ENCODE measurements at places on chromosomes 12 and 14.

GRCh38 chr14:65268594-65268993 lies 143.9 kb upstream of the FUT8 start:
- DNase-seq, result no peak

DNA sequence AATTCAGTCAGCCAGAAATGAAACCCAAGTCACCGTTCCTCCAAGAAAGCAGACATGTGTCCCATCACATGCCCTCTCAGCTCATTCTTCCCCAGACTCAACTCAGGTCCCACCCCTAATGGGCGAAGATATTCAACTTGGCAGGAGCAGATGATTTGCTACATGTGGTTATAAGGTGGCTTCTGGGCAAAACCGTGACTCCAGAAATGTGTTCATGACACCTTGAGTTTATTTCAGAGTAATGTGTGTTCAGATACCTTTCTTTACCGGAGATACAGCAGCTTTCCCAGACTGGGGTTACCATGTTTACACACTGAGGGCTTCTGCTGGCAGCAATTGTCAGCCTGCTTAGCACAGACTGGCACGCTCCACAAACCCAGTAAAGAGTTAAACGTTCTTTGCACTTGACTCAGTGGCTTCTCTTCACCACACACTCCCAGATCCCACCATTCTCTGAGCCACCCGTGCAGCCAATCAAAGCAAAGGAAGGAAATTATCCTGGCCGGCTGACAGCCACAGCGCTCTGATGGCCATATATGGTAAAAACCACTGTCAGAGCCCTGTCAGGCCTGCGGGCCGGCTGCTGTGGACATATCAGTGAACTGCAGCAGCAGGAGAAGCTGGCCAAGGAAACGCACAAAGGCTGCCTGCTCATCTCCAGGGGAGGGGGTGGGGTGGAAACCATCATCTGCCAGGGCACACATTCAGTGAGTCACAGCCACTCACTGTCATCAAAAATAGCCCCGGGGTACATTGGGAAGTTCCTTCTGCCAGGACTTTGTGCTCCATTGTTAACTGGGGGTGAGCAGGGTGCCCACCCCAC lies 39.9 kb downstream of the CORO1C start:
- DNase-seq, result peak; percentile 96

- DNase-seq, result no peak
These were observed 94.5 kb upstream of the PELI2 start for GRCh38 chr14:56023661-56024081.

DNA sequence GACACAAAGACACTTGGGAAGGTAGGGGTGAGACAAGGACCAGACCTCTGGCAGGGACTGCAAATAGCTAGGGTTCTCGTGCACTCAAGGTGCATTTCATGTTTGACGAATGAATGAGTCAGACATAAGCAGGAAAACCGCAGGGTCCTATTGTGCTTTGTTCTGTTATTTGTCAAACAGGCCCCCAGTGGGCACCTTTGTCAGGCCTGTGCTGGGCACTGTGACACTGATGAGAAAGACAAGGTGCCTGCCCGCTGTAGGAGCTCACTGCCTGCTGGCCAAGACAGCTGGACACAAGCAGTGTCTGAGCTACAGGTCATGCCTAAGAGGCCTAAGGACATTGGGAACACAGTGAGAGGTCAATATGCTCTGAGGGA lies 2.3 kb downstream of the OTUB2 start:
- DNase-seq, result no peak

DNA sequence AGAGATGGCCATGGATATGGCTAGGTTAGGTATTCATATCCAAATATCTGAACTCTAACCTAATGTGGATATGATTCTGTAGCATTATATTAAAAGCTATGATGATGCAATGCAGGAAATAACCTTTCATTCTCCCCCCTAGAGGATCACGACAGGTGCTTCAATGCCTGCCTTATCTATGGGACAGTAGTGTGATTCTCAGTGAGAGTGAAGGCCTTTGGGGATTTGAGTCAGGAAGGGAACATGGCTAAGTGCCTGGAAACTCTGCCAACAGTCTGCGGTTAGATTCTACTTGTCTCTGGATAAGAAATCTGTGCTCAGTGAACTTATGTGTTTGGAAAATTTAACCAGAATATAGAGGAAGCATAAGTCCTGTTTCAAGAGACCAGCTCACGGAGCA lies 81.8 kb downstream of the SLC38A1 start:
- DNase-seq, result no peak

GRCh38 chr12:124684971-124685688 lies 117.7 kb upstream of the NCOR2 start:
- no peak for DNase-seq

DNA sequence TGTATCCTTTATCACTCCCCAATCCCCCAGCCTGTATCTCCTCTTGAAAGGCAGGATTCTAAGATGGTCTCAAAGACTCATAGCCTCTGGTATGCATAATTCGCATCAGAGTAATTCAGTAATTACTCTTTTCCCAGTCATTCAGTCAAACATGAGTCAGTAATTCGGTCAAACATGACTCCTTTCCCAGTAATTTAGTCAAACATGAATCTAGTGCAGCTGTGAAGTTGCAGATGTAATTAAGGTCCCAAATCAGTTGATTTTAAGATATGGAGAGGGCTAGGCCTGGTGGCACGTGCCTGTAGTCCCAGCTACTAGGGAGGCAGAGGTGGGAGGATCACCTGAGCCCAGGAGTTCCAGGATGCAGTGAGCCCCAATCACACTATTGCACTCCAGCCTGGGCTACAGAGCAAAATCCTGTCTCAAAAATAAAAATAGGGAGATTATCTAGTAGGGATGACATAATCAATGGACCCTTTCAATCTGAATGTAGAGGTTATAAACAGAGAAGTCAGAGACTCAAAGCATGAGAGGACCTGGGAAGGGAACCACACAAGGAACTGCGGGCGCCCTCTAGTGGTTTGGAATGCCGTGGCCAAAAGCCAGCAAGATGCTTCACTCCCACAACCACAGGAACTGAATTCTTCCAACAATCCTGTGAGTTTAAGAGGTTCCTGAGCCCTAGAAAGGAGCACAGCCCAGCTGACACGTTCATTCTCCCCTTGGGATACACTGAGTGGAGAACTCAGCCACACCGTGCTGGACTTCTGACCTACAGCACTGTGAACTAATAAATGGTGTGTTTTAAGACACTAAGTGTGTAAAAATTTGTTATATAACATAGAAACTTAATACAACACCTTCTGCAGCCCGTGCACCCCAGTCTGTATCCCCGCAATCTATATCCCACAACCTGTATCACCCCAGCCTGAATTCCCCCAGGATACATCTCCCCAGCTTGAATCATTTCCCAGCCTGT lies 14.3 kb upstream of the ARMH4 start:
- DNase-seq, result peak; percentile 67

GRCh38 chr12:109310247-109311125 lies 1.4 kb upstream of the FOXN4 start:
- DNase-seq, result peak; percentile 84

GRCh38 chr12:22252057-22252456 lies 82.5 kb downstream of the ST8SIA1 start:
- DNase-seq, result no peak

DNA sequence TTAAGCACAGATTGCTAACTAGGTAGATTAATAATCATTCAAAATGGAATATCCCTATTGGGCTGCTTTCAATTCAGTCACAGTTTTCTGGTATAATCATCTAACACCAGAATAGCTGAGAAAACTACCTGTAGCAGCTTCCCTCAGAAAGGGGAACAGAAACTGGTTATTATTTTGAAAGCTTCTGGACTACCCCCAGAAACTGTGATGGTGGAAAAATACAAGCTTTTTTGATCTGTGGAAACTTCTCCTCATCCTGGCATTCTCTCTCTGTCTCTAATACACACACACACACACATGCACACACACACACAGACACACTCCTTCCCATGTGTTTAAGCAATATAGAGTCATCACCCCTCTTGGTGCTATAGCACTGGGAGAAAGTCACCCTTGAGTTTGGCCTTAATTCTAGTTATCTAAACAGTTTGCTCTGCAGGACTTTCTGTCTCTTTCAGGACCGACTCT lies 251.5 kb upstream of the LMO3 start:
- no peak for DNase-seq

GRCh38 chr14:55267820-55268219 lies 3.4 kb upstream of the FBXO34 start:
- no peak for DNase-seq

- DNase-seq, result no peak
These were observed 66.2 kb downstream of the RNF34 start for GRCh38 chr12:121465921-121466793.

GRCh38 chr12:17609701-17610100 lies 480.3 kb downstream of the RERGL start:
- no peak for DNase-seq

DNA sequence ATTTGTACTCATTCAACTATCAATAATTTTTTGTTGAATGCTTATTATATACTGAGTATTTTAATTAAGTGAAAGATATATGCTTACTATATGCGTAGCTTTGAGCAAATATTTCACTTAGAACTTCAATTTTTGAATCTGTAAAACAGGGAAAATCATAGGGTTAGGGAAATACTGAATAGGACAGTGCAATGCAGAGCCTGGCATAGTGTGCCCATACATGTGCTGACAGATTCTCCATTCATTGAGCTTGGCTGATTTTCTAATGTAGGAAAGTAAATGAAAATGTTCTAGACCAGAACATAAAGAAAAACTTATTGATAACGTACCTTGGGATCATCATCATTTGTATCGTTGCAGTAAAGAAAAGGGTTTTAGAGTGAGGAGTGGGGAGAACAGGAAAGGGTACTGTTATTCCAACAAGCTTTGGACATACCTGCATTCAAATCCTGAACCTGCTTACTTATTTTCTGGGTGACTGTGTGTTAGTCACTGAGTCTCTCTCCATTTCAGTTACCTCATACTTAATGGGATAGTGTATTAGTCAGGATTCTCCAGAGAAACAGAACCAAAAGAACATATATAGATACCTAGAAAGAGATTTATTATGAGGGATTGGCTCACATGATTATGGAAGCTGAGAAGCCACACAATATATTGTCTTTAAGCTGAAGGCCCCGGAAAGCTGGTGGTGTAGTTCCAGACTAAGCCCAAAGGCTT lies 436.4 kb downstream of the ADAMTS20 start:
- DNase-seq, result no peak

DNA sequence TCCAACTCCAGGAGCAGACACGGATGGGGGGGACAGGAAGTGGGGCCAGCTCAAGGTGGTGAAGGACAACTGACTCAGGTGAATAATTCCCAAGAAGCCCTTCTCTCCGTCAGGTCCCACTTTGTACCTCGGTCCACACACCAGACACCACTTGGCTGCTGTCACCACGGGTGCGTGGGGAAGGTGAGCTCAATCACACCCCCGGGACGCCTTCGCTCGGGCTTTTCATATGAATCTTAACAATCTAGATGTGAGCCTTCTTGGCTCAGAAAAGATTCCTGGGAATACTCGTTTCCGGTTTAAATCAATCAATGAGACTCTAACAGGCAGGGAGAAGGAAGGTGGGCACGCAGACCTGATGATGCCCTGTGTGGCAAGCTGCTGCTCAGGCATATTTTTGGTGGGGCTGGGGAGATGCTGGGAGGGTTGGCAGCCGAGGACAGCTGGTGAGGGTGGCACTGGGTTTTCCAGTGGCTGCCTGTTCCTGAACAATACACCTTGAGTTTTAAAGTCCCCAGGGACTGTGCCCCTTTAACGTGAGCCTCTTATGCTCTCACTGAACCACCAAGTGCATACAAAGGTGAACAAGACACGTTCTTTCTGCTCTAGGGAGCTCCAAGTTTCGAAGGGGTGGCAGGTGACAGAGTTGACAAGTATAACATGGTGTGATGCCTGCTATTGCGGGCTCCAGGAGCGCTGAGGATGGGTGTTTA lies 5.1 kb downstream of the TESC start:
- peak; percentile 27 for DNase-seq

DNA sequence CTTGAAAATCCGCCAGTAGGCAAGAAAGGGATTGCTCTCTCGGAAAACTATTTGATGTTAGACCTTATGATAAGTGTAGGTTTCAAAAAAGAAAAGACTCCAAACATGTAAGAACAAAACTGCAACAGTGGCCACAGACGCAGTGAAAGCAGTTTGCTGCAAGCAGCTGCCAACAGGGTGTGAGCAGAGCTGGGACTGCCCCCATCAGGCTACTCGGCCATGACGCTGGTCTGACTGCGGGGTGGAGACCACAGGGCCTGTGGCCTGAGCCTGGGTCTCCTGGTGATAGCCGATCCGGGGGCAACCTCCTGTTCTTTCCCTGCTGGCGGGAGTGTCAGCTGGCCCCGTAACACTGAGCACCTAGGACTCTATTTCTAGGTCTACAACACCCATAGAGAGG lies 63.2 kb downstream of the AMN start:
- no peak for DNase-seq

GRCh38 chr14:73662487-73662943 lies 17.7 kb downstream of the DNAL1 start:
- no peak for DNase-seq

DNA sequence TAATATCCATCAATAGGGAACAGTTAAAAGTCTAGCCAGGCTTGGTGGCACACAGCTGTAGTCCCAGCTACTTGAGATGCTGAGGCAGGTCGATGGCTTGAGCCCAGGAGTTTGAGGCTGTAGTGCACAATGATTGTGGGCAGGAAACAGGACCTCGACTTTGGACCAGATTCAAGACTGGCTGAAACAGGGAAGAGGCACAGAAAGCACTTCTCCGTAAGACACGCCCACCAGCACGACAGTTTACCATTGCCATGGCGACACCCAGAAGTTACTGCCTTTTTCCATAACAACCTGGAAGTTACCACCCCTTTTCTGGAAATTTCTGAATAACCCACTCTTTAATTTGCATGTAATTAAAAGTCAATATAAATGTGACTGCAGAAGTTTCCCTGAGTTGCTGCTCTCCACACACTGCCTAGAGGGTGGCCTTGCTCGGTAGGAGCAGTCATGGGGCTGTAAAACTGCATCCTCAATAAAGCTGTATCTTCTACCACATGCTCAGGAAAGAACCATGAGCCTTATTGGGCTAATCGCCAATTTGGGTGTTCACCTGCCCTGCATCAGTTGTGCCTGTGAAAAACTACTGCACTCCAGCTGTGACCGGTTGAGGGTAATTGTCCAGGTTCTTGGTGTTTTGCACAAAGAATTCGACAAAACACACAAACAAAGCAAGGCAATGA lies 4.6 kb upstream of the LRRC23 start:
- no peak for DNase-seq

DNA sequence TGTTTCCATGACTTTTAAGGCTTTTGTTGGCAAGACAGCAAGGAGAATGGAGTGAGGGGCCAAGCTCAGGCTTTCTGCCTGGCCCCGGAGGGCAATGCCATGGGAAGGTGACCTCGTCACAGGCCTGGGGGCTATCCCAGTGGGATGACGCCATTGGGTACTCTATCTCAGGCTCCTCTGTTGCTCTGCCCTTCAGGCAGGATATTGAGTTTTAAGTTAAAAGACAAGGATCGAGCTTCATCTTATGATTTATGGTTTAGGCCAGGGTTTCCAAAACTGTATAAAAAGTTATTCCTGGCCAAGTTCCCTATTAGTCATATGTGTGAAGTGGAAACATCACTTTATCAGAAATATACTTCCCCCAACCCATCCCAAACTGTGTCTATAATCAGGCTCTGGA lies 127.7 kb downstream of the ZFP36L1 start:
- DNase-seq, result no peak

DNA sequence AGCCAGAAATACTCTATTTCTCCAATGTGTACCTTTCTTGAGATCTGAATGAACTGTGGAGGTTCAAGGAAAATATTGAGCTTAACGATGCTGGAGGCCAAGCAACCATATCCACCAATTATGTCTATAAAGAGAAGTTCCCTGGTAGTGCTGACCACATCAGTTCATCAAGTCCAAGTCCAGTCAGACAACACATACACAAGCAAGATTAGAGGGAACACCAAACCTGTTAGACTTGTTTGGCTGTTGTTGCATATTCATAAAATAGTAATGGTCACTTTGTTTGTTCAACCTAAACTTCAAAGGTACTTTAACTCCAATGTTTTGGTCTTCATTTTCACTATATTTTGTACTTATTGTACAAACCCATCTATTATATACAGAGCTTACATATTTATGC lies 81.6 kb downstream of the LMO3 start:
- DNase-seq, result no peak

All from NCI-H1105 (cell line).